ENCODE measurements at places on chromosomes 11 and 22. TPM values are rescaled to one million over a fixed set of nuclear protein-coding genes. Genes with fewer than 3 reads are reported as not detected.

- no peak for DNase-seq
Measured at GRCh38 chr11:46285173-46285572, 7.7 kb downstream of the CREB3L1 start.

- no peak for DNase-seq
Measured at GRCh38 chr11:128201801-128202200, 385.6 kb downstream of the ETS1 start.

DNA sequence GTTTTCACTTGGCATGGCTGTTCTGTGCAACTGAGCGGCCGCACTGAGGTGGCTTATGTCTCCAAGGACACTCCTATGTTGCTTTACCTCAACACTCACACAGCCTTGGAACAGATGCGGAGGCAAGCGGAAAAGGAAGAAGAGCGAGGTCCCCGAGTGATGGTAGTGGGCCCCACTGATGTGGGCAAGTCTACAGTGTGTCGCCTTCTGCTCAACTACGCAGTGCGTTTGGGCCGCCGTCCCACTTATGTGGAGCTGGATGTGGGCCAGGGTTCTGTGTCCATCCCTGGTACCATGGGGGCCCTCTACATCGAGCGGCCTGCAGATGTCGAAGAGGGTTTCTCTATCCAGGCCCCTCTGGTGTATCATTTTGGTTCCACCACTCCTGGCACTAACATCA lies 2.1 kb downstream of the CLP1 start:
- no peak for DNase-seq

BIRC3 gene
- 1.4 TPM for polyA plus RNA-seq

RRP8 gene
- polyA plus RNA-seq = 21.2 TPM
